T-helper 1 cell (primary cell): ENCODE measurements at places on chromosomes 6 and 20.

GRCh38 chr20:13336308-13337089 is 115.4 kb downstream of the ISM1 start:
- DNase-seq: no peak

GRCh38 chr20:62390317-62391164 is 3.6 kb downstream of the RPS21 start:
- DNase-seq: no peak

DNA sequence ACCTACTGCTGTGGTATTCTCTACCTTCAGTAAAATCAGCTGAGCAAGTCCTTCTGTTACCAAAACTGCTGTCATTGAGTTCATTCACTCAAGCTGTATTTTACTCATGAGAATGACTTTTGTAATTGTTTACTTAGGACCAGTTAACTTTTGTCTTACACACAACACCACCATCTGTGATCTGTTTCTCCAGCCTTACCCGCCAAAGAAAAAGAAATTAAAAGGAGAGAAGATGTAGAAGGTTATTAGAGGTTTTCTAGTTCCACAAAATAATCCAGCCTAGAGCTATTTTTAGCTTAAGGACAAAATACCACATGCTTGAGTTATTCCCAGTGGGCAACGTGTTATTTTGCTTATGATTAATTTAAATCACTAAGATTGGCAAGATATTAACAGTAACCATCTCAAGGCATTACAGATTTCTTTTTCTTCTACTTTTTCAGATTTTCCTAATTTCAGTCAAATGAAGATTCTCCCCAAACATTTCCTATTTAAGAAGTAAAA is 38.2 kb downstream of the FAM8A1 start:
- no peak for DNase-seq

- DNase-seq: no peak
Measured at GRCh38 chr20:50837532-50838321, 42.9 kb downstream of the BCAS4 start.

GRCh38 chr6:12720310-12720709 is 3.7 kb downstream of the PHACTR1 start:
- no peak for DNase-seq

GRCh38 chr20:49990271-49990720 is 7.5 kb downstream of the SNAI1 start:
- no peak for DNase-seq

DNA sequence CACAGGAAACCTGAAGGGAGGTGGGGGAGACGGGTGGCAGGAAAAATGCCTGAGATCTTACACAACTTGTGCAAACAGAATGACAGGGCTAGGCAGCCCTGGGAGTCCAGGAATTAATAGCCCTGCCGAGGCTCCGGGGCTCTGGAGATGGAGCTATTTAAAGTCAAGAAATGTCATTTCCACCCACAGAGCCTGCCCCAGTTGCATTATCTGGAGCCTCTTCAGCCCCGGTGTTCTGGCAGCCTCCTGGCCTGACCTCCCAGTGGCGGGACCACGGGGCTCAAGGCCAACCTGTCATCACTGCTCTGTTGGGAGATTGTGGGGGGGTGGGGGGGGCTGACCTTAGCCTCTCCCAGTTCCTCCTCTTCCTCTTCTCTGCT is 28.5 kb upstream of the SCUBE3 start:
- DNase-seq: no peak

DNA sequence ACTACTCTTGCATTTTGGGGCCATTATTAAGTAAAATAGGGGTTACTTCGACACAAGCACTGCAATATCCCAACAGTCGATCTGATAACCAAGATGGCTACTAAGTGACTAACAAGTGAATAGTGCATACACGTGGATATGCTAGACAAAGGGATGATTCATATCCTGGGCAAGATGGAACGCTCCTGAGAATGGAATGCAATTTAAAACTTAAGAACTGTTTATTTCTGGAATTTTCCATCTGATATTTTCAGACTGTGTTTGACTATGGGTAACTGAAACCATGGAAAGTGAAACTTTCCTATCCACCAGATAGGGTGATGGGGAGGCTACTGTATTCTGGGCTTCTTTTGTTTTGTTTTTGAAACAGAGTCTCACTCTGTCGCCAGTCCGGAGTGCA is 66.5 kb downstream of the ILRUN start:
- no peak for DNase-seq

- no peak for DNase-seq
Measured at GRCh38 chr6:170522565-170523183, 30.4 kb downstream of the PSMB1 start.

- DNase-seq: no peak
Measured at GRCh38 chr20:50237349-50237748, 46.7 kb downstream of the CEBPB start.

DNA sequence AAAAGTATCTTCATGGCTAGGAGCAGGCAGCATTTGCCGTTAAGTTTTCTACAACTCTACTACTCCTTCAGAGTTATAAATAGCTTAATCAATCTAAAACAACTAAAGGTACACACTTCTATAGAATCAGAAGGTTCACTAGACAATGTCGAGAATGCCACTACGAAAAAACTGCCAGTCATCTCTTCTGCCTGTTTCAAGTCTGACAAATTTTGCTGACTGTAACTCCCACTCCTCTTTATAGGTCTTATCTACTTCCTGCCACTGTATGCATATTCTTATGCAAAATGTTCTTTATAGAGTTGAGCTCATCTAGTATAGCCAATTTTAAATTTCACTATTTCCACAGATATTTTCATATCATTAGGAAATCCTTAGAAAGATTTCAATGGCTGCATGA is 160.1 kb downstream of the EYS start:
- DNase-seq: no peak

- peak; percentile 57 for DNase-seq
Measured at GRCh38 chr20:32536851-32537656, 48.1 kb downstream of the NOL4L start.

DNA sequence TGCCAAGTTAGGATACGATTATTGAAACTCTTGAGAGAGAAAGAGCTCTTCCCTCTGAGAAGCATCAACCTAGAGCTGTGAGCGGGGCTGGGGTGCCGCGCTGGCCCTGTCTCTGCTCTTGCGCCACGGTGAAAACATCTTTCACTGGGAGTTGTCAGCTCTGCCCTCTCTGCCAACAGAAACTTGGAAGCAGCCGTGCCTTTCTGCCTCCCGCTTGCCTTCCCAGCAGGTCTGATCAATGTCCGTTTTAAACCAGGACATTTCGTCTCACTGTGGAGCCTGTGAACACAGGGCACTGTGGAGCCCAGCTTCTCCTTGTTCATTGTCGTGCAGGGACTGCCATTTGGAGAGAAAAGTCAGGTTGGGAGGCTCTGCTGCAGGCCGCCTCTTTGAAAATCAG is 249.2 kb upstream of the PMEPA1 start:
- no peak for DNase-seq

GRCh38 chr20:15339264-15339663 is 1001.9 kb upstream of the FLRT3 start:
- no peak for DNase-seq

- no peak for DNase-seq
Measured at GRCh38 chr20:61593516-61593915, 341.5 kb downstream of the CDH4 start.

- DNase-seq: no peak
Measured at GRCh38 chr6:39778581-39779255, 13.5 kb upstream of the DAAM2 start.
